Stimulated activated CD8-positive, alpha-beta memory T cell treated with anti-CD3 and anti-CD28 coated beads, Interleukin-7, amount 100 ng/mL, for 1 hour (primary cell): ENCODE measurements at places on chromosomes 16 and 17.

DNA sequence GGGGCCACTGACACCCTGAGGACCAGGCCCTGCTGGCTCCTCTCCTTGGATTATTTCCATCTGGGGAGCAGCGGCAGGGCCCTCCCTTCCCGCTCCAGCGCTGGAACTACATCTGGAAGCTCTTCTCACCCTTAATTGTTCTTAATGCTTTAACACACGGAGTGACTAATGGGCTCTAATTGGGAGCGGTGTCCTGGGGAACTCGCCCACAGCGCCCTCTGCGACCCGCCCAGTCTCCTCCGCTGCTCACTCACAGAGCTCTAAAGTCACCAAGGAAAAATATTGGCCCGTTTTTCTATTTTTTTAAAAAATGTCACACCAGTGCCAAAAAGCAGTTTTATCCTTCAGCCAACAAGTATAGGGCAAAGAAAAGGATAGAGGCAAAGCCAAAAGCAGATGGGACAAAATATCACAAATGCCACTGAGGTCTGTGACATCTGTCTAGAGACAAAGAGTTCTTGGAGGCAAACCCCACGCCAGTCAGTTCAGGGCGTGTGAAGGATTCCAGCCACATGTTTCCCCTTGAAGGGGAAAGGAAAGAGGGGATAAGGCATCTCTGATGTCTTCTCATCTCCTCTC lies 134.7 kb downstream of the RBFOX3 start:
- no peak for DNase-seq

DNA sequence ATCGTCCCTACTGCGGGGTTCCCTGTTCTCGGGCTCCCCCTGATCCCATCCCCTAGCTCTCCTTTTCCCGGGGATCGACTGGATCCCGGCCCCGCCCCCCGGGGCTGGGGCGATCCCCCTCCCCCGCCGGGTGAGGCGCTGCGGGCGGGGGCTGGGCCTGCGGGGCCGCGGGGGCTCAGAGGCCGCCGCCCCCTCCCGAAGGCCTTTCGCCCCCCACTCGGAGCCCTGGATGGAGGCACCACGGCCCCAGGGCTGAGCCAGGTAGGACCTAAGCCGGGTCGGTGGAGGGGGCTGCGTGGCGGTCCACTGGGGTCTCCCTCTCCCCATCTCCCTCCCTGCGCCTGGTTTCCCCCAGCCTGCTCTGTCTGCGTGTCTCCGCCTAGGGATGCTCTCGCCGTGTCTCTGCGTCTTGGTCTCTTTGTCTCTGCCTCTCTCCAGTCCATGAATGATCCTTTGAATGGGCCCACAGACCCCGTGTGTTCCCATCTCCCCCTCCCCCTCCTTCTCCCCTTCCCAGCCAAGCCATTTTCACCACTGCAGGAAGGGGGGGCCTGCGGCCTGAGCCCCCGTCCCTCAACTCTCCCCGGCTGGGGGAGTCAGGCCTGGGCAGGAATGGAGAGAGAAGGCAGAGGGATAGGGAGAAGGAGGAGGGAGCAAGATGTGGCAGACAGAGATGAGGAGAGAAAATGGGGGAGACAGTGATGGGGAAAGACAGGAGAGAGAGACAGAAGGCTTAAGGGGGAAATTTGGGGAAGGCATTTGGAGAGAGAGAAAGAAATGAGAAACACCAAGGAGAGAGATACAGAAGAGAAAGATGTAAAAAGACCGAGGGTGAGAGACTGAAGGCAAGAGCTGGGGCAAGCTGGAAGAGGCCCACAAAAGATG lies 1.7 kb upstream of the TMEM256 start:
- no peak for DNase-seq

DNA sequence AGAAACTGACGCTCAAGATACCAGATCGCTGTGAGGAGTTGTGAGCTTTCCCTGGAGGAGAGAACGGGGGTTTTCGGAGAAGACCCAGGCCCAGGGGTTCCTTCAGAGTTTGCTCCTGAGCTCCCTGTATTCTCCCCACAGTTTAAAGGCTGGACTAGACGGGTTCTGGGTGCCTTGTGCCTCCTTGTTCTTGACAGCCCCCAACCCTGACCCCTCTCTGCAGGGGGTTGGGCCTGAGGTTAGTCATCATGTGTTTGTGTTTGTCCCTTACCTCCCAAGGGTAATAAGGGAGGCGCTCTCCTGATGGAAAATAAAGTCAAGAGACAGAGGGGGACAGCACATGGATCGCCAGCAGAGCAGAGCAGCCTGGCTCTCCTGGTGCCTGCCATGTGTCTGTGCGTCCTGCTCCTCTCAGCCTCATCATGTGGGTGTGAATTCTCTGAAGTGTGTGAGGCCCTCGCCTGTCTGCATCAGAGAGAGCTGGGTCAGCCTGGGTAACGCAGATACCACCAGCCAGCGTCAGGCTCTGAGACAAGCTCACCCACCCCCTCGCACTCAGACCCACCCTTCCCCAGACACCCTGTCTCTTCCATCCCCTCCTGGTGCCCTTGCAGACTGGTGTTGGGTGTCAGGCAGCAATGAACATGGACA lies 8.7 kb downstream of the HEXIM2 start:
- DNase-seq, result no peak

DNA sequence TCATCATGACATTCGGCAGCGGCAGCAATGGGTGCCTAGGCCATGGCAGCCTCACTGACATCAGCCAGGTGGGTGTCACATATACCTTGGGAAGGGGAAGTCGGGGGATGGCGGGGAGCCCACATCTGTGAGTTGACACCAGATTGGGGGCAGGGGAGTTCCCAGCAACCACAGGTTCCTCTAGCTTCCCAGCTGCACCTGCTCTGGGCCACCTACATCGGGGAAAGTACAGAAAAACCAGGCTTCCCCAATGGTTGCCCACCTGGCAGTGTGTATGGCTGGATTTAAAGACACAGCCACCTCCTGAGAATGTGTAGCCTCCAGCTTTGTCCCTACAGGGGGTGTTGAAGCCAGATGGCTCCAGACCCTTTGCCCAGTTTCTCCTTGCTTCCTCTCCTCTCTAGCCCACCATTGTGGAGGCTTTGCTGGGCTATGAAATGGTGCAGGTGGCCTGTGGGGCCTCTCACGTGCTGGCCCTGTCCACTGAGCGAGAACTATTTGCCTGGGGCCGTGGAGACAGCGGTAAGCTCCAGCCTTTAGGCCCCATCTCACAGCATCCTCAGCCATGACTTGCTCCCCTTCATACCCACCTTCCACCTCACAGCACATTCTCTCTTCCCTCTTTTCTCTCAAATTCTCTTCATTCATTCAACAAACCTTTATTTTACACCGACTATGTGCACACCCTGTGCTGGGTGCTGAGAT lies 5.0 kb upstream of the TRAF4 start:
- DNase-seq, result no peak

GRCh38 chr17:42485680-42486079 lies 27.0 kb downstream of the ATP6V0A1 start:
- no peak for DNase-seq

DNA sequence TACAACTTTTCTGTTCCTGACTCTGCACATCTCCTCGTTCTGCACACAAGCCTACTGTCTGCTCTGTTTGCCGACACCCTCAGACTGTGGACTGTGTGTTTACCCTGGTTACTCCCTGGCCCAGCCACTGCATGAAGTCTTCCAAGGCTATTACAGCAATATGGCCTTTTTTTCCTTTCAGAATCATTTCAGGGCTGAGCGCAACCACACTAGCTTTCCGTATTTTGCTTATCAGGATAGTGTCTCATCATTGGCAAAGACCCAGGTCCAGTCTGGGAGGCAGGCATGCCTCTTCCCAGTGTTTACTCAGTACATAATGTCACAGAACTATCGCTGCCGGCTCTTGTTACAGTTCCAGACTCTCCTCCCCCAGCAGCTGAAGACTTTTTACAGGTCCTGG lies 10.1 kb downstream of the DNAH9 start:
- DNase-seq, result no peak

DNA sequence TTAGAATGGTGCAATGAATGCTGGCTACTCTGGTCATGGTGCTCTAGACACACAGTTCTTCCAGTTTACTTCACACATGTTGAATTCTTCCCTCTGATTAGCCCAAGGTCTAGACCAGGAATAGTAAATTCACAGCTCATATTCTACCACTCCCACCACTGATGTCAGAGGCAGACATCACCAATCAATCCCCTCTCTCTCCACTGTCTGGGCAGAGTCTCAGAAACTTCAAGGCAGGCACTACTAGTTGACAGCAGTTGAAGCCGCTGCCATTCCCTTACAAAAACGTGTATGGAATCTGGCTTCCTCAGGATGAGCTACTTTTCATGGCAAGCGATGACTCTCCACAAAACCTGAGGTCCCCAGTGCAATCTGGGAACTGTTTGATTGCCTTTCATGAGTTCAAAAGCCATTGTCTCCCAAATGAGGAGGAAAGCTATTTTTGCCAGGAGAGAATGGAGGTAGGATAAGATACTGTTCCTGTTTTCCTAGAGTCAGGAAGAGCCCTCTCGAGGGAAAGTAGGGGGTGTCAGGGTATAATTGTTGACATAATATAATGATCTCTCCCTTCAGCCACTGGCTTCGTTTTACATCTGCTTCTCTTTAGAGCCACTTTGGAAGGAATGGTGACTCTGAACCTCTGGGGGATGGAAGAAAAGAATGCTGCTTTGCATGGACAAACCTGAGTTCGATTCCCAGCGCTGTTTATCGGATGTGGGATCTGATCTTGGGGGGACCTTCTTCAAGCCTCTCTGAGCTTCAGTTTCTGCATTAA lies 90.0 kb downstream of the FOXL1 start:
- no peak for DNase-seq

DNA sequence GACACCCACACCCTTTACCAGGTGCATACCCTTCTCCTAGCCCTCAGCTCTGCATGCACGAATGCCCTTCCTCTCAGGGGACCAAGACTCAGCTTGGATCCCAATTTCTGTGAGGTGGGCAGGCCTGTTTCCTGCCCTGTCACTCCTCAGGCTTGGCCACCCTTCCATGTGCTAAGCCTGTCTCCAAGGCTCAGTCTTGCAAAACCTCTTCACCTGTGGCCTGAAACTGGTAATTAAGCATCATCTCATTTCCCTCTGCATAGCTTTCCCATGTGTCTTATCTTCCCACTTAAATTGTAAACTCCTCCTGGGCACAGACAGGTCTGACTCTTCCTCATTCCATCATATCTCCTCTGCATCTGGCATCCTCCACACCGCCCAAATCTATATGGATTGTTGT lies 31.0 kb upstream of the SMPD3 start:
- DNase-seq, result no peak

DNA sequence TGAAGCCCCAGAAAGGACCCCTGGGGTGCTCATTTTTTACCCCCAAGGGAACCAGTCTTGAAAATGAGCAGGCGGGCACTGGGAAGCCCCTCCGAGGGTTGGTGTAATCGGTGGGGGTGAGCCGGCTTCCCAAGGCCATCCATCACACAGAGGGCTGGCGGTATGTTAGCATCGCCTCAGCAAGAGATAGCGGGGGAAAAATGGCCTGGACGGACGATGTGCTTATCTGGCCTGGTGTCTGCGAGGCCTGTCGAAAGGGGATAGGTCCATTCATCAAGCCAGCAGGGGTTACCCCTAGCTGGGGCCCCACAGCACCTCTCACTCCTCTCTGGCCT lies 188.9 kb downstream of the IRF8 start:
- DNase-seq, result no peak

DNA sequence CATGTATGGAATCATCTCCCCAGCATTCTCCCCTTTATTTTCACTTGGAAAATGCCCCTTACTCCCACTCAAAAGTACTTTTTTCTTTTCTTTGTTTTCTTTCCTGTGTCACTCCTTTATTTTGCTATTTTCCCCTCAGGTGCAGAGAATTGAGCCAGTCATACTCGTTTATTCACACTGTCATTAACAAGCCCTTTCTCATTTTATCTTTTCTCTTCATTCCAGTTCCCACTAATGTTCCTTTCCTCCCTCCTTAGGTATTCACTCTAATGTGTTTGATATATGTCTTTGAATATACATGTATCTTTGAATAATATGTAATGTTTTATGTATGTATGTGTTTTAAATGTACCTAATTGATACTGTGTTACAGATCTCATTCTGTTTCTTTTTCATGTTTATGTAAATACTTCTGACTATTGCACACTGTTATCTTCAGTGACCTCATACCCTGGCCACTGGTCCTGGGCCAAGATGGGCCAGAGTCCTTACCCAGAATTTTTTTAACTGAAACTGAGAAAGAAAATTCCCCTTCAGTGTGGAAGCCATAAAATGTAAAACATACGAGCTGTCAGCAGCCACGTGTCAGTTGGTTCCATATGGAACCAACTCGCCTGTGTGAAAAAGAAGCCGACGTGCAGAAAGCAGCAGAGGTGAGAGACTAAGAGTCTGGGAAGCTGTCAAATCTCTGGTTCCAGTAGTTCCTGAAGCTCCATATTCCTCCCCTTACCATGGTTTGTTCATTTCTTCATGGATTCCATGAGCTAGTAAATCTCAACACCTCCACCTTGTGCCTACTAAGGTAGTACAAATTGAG lies 5.8 kb downstream of the SRR start:
- no peak for DNase-seq
